Stimulated activated CD8-positive, alpha-beta memory T cell treated with anti-CD3 and anti-CD28 coated beads, Interleukin-7, amount 100 ng/mL, for 1 hour (primary cell): ENCODE measurements at places on chromosomes 13 and 19.

DNA sequence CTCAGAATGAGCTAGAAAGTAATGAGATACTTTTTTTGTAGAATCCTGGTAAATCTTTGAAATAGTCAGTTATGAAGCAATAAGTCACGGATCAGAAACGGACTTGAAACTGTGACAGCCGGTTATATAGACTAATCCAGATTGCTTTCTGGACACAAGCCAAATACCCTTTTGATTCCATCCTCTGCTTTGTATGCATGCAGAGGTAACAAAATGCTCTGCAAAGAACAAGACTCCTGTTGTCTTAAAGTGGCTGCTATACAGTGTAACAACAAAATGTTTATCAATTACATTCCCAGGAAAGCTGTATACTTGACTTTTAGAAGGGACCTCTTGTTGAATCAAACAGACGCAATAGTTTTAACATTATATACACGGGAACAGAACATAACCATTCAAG is 66.5 kb upstream of the STARD13 start:
- DNase-seq, result no peak

DNA sequence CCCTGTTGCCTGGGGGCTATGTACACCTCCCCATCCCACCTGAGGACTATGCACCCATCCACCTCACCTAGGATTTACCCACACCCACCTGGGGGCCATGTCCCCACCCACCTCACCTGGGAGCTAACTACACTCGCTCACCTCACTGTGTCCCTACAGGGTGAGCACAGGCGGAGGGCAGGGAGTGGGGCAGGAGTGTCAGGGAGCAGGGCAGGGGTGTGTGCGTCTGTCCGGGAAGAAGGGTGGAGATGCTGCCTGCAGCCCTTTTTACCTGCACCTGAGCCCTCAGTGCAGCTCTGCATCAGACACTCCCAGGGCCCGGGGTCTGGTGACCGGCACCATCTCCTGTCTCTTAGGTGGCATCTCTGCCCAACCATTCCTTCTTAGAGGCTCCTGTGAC is 10.6 kb upstream of the CPAMD8 start:
- DNase-seq, result no peak

- DNase-seq, result no peak
These were observed 12.0 kb upstream of the SHFL start for GRCh38 chr19:10074153-10074552.

DNA sequence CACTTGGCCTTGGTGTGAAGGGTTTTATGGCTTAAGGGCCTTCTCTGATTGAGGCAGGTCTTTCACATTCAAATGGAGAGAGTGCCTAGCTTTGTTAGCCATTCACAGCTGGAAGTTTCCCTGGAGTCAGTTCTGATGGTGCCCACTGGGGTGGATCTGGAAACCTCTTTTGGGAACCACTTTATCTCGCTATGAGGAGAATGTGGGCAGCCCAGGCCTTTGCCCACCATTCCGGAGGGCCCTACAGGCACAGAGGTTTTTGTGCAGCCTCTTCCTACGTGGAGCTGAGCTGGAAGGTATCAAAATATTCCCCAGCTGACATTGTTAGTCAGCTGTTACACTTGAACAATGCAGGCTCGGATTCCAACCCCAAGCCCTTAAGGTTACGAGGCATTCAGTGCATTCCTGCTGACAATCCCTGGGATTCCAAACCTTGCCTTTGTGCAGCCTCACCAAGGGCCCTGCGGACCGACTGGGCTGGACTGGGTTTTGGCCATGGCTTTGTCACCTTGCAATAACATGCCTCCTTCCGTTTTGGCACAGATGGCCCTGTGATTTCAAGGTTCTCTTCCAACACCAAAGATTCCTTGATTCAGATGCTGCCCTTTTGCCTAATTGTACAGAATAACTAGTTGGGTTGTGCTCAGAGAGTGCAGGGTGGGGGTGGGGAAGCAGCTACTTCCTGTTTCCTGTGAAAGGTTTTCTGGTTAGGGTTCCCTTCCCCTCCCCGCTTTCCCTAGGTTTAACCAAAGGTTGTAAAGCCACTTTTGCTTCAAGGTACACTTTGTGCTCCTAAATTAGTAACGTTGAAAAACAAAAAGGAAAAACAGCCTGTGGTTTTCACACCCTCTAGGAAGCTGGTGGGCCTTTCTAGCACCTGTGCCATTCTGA is 27.0 kb downstream of the SAE1 start:
- DNase-seq, result no peak

- DNase-seq, result no peak
These were observed 1211.1 kb upstream of the PCDH20 start for GRCh38 chr13:62626771-62627170.

- DNase-seq, result no peak
These were observed 1315.4 kb downstream of the PCDH9 start for GRCh38 chr13:65914716-65915115.

GRCh38 chr13:95579303-95579702 is 26.8 kb downstream of the CLDN10 start:
- DNase-seq, result no peak

- no peak for DNase-seq
These were observed 6.3 kb downstream of the PTOV1 start for GRCh38 chr19:49857061-49857837.

GRCh38 chr13:97220151-97220900 is 1.8 kb upstream of the MBNL2 start:
- DNase-seq, result no peak

- DNase-seq, result no peak
These were observed 157.6 kb downstream of the KLF5 start for GRCh38 chr13:73216381-73216831.

GRCh38 chr19:50514346-50515167 is 844 bp upstream of the ASPDH start:
- no peak for DNase-seq

DNA sequence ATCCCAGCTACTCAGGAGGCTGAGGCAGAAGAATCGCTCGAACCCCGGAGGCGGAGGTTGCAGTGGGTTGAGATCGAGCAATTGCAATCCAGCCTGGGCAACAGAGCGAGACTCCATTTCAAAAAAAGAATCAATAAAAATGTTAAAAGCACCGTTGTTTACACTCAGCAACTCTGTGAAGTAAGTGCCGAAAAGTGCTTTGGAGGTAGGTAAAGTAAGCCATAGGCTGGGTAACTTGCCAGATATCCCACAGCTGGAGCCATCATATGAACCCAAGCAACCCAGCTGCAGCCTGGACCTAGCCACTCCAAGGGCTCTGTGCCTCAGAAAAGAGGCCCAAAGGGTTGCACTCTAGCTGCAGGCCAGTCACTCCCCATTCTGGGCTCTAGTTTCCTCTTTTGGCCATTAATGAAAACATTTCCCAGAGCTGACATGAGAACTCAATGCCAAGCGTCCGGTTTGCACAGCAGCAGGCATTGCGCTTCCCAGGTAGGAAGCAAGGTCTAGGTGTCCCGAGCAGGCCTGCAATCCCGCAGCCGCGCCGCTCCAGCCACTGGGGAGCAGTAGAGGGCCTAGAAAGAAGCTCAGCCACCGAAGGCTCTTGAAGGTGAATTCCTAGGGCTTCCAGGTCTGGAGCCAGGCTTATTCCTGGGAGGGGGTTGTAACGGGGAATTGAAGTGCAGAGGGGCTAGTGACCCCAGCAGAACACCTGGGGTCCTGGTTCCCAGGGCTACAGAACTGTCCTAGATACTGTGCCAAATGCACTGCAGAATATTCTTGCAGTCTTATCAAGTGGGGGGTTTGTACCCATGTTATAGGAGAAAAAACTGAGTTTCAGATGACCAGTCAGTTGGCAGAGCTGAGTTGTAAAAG is 4.1 kb upstream of the CD79A start:
- peak; percentile 31 for DNase-seq

DNA sequence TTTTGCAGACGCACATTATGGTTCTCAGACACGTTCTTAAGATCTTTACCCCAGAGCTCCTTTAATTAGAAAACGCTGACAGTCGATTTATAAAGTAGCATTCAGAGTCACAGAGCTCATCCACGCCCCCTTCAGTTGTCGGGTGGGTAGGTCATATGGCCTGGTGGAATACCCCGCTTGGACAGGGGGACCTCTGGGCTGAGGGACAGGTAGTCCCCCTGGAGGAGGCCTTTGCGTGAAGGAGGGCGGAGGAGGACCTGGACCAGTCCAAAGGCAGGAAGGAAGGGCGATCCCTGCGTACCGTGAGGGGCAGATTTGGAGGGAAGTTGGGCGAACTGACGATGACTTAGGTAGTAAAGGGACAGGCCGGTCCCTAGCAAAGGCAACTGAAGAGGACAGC is 20.5 kb downstream of the VASP start:
- no peak for DNase-seq

DNA sequence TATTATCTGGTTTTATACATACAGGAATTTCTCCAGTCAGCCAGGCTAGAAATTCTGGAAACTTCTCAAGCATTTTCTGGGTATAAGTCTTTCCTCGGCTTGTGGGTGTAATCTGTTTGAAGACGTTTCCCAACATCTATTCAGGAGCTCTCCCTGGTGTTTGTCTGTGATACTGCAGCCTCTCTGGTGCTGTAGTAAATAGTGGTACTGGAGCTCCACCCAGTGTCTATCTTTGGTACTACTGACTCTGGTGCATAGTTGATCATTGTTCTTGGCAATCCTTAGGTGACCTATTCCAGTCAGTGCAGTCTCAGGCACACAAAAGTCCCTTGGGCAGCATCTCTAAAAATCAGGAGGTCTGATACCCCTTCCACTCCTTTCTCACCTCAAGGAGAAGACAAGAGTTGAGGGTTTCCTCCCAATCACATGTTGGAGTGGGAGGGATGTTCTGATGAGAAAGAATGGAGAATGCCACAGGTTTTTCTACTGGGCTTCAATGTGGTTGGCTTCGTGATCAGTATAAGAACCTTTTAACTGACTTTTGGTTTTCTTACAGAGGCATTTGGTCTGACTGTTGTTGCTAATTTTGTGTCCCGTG is 115.5 kb downstream of the CYSLTR2 start:
- DNase-seq, result peak; percentile 71

DNA sequence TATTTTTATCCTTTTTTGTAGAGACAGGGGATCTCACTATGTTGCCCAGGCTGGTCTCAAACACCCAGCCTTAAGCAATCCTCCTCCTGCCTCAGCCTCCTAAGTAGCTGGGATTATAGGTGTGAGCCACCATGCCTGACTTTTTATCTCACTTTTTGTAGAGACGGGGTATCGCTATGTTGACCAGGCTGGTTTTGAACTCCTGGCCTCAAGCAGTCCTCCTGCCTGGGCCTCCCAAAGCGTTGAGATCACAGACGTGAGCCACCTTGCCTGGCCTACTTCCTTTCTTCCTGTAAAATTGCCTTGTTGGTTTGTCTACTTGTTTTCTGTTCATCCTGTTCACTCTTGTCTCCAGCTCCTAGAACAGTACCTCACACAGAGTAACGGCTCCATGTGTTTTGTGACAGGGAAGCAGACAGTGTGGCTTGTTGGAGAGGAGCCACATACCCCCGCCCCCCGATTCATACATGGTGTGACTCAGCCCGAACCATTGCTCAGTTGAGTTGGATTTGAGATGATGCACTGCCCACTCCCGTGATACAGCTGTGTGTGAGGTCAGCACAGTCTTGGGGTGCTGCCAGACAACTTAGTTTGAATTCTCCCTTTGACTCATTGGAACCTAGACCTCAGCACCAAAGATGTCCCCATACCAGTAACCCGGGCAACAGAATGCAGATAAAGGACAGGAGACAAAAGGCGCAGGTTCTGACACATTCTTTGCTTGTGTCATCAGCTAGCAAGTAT is 34.2 kb downstream of the GPR42 start:
- no peak for DNase-seq

DNA sequence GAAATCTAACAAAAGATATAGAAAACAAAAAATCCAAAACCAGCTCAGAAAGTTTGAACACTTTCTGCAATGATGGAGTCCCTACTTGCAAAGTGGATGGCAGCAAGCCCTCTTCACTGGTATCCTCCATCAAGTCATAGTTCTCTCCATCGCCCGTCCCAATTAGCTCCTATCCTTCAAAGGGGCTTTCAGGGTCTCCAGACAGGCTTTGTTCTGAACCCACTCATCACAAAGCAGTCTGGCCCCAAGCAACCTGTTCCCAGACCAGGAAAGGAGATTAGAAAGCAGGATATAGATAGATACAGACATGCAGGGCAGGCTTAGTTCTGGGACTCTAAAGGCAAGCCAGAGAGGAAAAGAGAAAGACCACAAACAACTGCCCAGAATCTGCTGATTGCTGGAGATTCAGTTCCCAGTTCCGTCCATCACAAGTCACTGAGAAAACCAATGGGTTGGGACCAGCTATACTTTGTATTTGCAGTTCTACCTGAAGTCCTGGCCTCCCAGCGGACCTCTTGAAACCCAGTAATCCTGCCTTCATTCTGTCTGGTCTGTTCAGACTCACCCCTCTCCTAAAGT is 47.2 kb upstream of the EPHX3 start:
- DNase-seq, result no peak

GRCh38 chr19:38617764-38618589 is at the start of gene MAP4K1:
TSS of gene MAP4K1 (minus strand) at chr19:38617953. CDS start at chr19:38617895, 58 bp downstream.
- DNase-seq, result peak; percentile 39

DNA sequence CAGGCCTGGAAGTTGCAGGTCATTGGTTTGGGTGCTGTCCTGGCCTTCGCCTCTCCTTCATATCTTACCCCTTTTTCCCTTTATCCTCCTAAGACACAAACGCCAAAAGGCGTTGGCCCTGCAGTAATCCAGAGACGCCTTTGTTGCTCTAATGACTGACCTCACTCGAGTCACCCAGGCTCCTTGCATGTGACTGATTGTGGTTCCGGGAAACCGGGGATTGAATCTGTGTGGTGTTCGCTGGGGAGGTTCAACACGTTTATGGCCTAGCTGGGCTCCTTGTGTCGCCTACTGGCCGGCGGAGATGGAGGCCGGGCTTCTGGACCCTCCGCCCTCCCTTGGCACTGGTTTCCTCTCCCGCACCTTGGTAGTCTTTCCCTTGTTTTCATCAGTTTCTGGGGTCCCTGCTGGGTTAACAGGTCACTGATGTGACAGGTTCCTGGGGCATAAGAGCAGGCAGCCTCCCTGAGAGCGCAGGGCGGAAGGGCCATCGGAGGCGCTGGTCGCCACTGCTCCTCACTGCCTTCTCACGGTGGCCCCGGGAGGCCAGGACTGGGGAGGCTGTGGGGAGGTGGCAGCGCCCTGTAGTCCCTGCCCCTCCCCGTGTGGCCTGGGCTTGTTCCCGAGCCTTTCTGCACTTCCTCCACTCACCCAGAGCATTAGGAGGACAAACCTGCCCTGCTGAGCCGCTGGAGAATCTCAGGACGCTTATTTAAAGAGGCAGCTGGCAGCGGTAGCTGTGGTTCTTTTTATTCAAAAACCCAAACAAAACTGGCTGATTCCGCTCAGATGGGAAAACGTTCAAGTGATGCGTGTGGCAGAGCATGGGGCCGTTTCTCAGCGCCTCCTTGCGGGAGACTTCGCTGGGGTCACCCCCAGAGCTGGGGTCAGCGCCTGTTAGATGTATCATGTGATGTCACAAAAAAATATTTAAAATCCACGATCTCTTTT is 18.1 kb upstream of the NDUFS7 start:
- DNase-seq, result no peak

DNA sequence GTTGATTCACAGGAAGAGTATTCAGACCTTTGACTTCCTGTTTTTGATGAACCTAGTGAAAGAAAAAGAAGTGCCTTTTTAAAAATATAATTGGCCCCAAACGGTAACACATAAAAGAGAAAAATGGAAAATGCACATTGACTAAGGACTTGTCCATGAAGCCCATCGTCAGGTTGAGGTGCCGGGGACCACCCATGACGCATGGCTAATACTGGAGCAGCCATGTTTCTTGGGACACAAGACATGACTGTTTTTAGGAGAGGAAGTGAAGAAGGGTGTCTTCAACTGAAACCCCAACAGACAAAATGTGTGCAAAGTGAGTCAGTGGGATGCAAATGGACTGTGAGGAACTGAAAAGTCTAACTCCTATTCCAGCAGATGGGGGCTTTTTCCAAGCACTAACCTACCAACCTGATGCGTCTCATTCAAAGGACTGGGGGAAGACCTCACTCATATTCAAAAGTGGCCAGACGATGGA is 459.4 kb downstream of the FOXO1 start:
- no peak for DNase-seq

- no peak for DNase-seq
These were observed 96.5 kb downstream of the KL start for GRCh38 chr13:33112766-33113165.
